ENCODE measurements at places on chromosomes 3 and 15.

GRCh38 chr3:25594007-25594502 lies 70.7 kb downstream of the TOP2B start:
- DNase-seq, result no peak

DNA sequence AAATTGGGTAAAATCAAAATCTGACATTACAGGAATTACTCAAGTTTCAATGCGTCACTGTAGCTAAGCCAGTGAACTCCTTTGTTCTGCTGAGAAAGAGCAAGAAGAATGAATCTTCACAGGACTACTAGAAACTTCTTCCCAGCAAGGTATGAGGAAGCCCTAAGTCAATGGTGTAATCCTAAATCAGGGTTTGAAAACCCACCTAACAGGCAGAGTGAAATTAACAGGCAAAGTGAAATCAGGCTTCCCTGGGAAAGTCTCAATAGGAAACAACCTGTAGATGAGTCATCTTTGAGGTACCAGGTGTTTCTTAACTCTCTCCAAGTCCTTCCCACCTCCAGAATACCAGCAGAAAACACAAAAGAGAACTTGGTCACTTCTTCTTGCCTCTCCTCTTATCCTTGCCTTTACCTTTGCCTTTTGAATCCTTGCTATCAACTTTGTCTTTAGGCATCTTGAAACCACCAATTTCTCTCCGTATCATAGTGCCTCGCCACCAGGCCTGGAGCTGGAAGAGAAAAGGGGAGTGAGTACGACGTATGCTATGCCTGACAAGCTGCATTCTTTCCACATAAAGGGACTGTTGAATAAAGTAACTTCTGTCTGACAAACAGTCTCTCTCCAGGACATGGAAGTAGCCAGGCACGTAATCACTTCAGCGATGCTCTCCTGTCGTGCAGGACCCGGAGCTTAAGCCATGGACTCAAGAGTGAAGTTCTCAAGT lies 60.6 kb upstream of the RPL35A start:
- no peak for DNase-seq

- DNase-seq, result no peak
Observed at GRCh38 chr3:98095882-98096281, 8.9 kb downstream of the OR5AC2 start.

DNA sequence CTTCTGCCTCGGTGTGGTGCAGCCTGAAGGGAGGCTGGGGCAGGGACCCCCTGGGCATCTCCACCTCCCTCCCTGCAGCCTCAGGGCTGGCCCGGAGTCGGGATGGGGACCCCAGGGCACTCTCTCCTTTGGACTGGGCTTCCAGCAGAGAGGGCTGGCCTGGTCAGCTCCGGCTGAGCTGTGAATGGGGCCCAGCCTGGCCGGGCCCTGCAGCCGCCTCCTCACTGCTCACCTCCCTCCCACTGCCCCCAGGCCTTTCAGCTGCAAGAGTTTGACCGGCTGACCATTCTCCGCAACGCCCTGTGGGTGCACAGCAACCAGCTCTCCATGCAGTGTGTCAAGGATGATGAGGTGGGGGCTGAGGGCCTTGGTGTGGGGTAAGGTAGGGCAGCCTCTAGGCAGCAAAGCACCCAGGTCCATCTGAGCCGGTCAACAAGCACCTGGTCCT lies 36.0 kb downstream of the PSTPIP1 start:
- no peak for DNase-seq

DNA sequence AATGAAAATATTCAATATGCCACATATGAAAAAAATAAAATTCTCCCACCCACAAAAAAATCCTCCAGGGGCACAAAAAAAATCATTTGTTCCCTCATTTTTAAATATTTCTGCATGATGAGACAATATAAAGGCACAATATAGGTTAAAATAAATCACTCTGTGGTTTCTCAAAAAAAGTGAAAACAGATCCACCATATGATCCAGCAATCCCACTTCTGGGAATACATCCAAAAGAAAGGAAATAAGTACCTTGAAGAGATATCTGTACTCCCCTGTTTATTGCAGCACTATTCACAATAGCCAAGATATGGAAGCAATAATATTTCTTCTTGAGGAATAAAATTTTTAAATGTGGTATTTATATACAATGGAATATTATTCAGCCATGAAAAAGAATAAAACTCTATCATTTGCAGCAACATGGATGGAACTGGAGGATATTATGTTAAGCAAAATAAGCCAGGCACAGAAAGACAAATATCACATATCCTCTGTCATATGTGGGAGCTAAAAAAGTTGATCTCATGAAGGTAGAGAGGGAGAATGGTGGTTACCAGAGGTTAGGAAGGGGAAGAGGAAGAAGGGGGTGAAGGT lies 1.5 kb downstream of the ATP8B4 start:
- no peak for DNase-seq

DNA sequence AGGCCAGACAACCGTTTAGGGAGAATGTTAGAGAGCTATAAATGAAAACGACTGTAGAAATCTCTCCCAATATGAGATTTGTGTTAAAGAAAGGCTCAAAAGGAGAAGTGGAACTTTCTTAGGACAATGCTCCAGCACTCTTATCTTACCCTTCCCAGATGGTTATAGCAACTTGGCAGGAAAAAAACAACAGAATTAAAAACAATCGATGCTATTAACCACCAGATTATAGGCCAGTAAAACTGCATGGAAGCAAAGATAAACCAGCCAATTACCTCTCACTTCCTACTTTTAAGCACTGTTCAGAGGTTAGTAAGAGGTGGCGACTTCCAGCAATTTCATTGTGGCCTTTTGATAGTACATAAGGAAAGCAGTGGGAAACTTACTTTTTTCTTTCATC lies 72.9 kb downstream of the TMCC1 start:
- no peak for DNase-seq

- DNase-seq, result no peak
Observed at GRCh38 chr3:4664412-4664811, 171.3 kb downstream of the ITPR1 start.

DNA sequence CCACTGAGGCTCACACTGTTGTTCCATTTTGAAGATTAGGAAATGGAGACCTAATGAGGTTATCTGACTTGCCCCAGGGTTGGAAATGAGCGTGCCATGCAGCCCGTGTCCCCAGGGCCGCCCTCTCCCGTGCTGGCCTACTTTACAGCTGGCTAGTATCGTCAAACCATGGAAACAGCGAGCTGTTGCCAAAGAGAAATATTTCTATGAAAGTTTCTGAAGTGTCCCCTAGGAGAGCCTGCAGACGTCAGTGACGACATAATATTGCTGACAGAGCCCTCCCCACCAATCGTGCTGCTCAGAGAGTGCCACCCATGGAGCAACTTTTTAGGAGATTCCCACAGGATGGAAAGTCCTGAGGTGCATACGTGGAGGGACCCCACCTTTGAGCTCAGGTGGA lies 11.2 kb upstream of the FAM174B start:
- no peak for DNase-seq

- no peak for DNase-seq
Observed at GRCh38 chr3:32896143-32896542, 55.3 kb upstream of the CCR4 start.

- no peak for DNase-seq
Observed at GRCh38 chr3:133037436-133037835, 755 bp upstream of the TMEM108 start.

GRCh38 chr15:38520035-38520434 lies 44.6 kb downstream of the RASGRP1 start:
- no peak for DNase-seq

- DNase-seq, result no peak
Observed at GRCh38 chr3:193372783-193373182, 5.8 kb downstream of the ATP13A5 start.

DNA sequence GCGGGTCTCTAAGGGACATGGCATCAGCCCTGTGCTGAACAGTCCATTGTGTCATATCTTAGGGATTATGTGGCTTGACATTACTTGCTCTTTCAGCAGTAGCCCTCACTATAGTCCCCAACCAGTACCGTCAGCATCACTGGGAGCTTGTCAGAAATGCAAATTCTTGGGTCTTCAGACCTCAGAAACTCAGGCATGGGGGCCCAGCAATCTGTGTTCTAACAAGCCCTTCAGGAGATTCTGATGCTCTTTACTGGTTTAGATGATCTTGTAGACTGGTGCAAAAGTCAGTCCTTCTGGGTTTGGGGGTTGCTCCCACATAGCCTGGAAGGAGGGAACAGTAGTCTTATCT lies 39.0 kb upstream of the TRAK1 start:
- no peak for DNase-seq

DNA sequence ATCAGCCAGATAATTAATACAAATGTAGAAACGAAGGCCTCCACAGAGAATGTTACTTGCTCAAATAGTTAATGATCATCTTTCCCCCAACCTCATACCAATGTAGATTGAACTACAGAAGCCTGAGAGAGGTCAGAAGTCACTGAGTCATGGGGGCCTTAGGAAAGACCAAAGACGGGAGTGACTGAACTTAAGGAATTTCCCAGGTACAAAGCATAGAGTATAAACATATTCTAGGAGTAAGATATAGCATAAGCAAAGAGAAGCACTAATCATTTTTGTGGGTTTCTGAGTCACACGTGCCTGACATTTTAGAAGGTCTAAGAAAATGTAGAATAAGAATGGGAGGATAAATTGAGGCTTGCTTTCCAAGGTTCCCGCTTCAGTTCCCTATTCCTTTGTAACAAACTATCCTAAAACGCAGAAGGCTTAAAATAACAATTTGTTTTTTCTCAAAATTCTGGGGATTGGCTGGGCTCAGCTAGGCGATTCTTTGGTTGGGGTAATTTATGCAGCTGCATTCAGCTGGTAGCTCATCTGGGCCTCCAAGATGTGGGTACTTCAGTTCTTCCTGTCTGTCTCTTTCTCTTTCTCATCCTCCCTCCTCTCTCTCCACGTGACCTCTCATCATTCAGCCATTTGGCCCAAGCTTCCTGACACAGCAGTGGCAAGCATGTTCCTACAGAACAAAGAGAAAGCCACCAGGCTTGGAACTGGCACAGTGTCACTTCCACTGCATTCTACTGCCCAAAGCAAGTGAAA lies 422.6 kb downstream of the FOXP1 start:
- no peak for DNase-seq

GRCh38 chr3:38598791-38599190 lies 50.7 kb downstream of the SCN5A start:
- DNase-seq, result no peak

- DNase-seq, result no peak
Observed at GRCh38 chr3:113279686-113280085, 68.3 kb downstream of the BOC start.

DNA sequence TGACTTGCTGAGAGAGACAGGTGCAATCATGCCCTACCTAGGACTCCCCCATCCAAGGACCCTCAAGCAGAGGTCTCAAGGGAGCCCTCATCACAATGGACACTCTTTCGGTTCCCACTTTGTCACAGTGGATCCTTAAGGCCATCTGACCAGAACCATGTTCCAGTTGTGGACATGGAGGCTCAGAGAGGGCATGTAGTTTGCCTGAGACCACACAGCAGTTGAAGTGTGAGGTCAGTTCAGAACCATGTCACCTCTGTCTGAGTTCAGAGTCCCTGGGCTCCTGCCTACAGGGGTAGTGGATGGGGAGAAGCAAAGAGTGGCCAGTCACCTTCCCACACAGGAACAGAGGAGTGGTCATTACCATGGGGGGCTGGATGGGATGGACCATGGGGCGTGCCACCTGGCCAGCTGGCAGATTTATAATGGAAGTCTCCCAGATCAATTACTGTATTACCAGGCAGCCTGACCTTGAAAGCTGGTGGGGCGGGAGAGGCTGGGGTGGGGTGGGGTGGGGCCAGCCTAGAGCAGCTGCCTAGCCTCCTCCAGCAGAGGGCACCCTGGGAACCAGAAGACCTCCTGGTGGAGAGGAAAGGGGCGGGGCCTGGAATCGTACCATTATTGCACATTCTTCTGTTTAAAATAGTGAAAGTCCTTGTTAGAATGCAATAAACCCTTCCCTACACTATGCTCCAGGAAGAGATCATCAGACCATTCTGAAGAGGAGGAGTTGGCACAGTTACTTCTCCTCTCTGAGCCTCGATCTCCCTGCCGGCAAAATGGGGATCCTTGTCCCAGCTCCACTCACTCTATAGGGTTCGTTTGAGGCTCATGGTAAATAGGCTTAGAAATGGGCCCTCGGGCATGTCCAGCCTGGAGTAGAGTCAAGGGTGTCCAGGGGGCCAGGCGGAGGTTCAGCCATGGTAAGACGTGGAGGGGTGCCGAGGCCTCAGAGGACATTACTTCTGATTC lies 26.9 kb upstream of the LINGO1 start:
- DNase-seq, result peak; percentile 76

GRCh38 chr3:135216659-135217058 lies 421.6 kb downstream of the EPHB1 start:
- no peak for DNase-seq

- no peak for DNase-seq
Observed at GRCh38 chr3:127960421-127960965, 45.5 kb downstream of the KBTBD12 start.

DNA sequence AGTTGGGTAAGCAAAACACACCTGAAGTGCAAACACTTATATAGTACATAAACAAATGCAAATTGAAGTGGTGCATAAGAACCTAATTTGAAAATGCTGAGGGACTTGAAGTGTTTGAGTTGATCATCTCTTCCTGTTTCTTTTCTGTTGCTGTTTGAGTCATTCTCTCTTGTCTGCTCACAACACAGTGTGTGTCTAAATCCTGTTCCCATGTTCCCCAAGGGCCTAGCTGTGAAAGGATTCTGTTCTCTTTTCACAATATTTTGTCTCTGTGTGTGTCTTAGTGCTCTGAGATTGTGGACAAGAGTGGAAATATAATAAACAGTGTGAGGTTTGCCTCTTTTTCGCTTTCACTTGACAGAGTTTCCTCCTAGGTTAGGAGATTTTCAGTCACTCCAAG lies 6.1 kb downstream of the CD96 start:
- DNase-seq, result no peak

DNA sequence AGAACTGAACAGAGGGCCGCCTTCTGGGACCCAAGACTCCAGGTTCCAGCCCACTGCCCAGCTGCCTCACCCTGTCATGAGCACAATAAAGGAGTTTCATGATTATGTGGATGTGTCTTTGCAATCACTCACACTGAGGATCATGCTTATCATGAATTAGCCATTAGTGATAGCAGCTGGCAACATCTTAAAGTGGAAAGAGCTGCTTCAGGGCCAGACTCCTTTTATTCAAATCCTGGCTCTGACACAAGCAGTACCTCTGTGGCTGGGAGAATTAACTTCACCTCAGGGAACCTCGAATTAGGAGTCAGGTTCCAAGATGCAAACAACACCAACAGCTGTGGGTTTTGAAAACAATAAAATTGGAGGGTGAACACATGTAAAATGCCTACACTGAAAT lies 6.6 kb upstream of the SCAP start:
- peak; percentile 11 for DNase-seq

GRCh38 chr3:8967553-8967952 lies 4.3 kb upstream of the RAD18 start:
- DNase-seq, result no peak

GRCh38 chr3:114308830-114309229 lies 15.0 kb downstream of the TIGIT start:
- no peak for DNase-seq

All from nephron progenitor cell (in vitro differentiated cells).